ENCODE measurements at places on chromosomes 13 and 19. TPM values are rescaled to one million over a fixed set of nuclear protein-coding genes. Genes with fewer than 3 reads are reported as not detected.

GRCh38 chr13:113073942-113074341 is 31.6 kb upstream of the F7 start:
- no peak for DNase-seq

DNA sequence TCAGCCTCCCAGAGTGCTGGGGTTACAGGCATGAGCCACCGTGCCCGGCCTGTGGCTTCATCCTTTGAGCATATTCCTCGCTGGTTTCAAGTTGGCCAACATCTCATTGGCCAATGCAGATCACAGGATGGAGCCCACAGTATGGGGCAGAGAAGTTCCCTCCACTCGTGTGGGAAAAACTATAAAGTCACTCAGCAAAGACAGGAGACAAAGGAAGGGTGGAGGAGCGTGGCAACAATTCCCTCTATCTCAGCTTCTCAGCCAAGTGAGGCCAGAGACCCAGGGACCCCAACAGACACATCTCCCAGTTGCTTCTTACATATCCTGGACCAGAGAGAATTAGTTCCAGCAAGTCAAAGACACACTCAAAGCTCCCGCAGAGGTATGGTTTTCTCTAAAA is 184.6 kb upstream of the SOX1 start:
- no peak for DNase-seq

The LILRB5 gene
- polyA plus RNA-seq: 3.7 TPM

GRCh38 chr13:63190219-63190618 is 1774.6 kb upstream of the PCDH20 start:
- DNase-seq: no peak

- DNase-seq: no peak
Measured at GRCh38 chr13:68304286-68304893, 1074.3 kb upstream of the PCDH9 start.

DNA sequence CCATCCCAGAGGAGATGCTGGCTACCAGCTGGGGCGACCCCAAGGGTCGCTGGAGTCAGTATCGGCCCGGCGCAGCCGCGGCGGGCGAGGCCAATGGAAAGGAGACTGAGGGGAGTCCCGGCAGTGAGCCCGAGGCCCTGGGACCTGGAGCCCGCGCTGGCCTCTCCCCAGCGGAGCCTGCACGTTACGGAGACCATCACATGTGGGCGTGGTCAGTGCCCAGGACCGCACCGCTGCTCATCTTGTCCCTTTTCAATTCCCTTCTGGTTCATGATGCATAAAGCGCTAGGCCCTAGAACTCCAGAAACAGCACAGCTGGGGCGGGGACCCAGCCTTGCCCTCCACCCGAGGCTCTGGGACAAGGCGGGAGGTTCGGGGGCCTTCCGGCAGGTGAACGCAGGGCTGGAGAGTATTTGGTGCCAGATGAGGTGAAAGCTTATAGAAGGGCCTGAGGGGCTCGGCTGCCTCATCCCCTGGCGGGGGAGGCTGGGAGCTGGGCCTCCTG is 8.0 kb downstream of the C19orf25 start:
- DNase-seq: no peak

DNA sequence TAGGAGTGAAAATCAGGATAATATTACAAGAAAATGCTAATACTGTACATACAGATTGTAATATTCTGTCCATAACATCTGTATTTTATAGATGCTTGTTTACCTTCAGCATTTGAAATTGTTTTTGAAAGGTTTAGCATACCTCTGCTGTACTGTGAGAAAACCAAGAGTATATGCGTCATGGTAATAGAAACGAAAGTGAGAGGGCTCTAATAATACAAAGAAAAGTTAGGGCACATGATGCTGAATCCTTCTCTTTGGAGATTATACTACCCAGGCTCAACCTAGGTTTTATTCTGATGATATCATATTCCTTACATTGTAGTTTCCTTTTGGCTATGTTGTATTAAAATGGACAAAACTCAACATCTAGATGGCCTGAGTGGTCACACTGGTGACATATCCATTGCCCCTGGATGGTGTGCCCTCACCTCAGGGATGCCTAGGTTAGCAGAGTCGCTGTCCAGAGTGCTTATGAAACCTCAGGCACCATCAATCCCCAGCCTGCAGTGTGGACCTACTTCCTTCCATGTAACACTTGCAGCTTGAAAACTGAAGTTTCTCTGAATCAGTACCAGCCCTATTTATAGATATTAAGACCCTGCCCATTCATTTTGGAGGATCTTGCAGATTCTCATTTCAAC is 253.7 kb downstream of the KCTD12 start:
- DNase-seq: no peak

GRCh38 chr13:67223024-67223423 is 7.1 kb downstream of the PCDH9 start:
- DNase-seq: no peak

The ARRDC5 gene
- polyA plus RNA-seq: 0.09 TPM

All from renal cortex interstitium (tissue), 15 donors.